Left lung (tissue), 14 donors: ENCODE measurements at places on chromosomes 7 and 10.

- no peak for DNase-seq
Measured at GRCh38 chr10:112721080-112721698, 228.9 kb upstream of the TCF7L2 start.

- no peak for DNase-seq
Measured at GRCh38 chr10:60299961-60300883, 89.5 kb downstream of the ANK3 start.

DNA sequence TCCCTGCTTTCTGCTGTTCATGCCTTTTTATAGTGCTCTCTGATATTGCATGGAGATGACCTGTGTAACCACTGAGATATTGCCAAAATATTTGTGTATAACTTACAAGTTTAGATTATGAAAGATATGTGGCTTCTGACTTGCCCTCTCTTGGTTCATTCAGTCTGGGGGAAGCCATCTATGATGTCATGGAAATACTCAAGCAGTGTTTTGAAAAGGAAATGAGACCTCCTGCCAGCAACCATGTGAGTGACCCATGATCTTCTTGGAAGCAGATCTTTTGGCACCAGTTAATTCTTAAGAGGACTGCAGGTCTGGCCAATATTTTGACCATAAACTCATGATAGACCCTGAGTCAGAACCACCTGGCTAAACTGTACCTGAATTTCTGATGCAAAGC is 183.0 kb downstream of the THSD7A start:
- no peak for DNase-seq

- no peak for DNase-seq
Measured at GRCh38 chr7:141225916-141226618, 152.2 kb downstream of the TMEM178B start.

DNA sequence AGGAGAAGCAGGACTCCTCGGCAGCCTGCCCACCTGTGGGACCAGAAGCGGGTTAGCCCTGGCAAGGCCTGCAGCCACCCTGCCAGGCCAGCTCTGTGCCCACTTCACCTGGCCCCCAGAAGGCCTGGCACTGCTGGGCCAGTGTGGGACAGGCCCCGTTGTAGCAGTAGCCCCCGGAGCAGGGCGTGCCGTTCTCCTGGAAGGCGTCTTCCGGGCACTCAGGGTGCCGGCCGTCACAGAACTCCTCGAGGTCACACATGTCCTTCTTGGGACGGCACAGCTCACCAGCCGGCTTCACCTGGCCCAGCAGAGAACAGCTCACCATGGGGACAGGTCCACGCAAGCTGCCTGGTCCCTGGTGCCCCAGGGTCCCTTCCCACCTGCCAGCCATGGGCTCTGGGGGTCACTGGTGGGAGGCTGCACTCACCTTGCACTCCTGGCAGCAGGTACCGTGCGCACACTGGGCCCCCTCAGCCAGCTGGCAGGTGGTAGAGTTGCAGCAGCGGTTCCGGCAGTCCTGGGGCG is 5.8 kb downstream of the ADAM8 start:
- no peak for DNase-seq
